ENCODE measurements at places on chromosomes 7 and 10.

DNA sequence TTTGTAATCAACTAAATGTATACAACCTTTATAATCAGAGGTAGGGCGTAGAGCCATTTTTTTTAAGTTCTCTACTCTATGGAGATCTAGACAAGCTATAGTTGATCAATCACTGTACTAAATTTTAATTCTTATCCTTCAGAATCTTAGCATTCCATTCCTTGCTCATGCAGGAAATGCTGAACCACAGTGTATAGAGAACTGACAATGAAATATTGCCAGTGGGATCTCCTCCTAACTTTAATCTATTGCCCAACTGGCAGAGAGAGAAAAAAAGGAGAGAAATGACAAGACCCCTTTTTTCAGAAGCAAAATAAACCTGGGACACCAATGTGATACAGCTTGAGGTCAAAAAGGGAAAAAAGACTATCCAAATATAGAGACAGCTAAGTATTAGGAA is 26.4 kb upstream of the PPP3CB start:
- DNase-seq = no peak

DNA sequence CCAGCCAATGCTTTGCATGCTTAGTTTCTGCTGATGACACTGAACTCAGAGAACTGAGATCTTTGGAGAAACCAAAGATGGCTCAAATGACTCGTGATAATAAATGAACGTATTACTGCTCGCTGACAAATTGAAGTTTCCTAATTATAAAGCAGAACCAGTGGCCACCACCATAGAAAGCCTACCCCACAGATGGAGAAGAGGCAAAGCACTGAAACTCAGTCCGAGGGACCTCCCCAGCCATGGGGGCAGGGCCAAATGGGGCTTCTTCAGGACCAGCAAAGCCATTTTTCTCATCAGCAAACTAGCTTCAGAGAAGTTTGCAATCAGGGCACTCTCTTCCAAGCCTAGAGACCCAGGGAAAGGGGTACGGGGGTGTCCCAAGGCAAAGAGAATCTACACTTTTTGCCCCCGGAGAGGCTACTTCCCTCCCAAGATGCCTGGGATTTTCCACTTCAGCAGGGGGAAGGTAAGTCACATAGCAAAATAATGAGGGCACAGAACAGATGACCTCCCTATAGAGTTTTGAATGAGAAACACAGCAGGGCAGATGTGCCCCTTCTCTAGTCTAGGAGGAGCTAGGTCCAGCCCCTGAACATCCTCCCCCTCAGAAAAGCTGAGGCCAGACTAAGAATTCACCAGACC is 4.3 kb upstream of the IL6 start:
- DNase-seq = no peak

GRCh38 chr7:66778201-66778600 is 37.7 kb downstream of the RABGEF1 start:
- no peak for DNase-seq

GRCh38 chr10:64515970-64516699 is 994.9 kb downstream of the REEP3 start:
- DNase-seq = no peak

DNA sequence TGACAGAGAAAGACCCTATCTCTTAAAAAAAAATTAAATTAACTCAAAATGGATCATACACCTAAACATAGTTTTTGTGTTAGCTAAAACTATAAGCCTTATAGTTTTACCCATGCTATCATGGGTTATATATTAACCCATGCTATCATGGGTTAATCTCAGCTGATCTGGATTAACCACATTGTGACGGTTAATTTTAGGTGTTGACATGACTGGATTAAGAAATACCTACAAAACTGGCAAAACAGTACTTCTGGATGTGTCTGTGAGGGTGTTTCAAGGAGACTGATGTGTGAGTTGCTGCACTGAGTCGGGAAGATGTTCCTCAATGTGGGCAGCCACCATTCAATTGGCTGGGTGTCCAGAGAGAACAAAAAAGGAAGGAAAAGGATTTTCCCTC is 44.3 kb upstream of the FXYD4 start:
- DNase-seq = no peak

DNA sequence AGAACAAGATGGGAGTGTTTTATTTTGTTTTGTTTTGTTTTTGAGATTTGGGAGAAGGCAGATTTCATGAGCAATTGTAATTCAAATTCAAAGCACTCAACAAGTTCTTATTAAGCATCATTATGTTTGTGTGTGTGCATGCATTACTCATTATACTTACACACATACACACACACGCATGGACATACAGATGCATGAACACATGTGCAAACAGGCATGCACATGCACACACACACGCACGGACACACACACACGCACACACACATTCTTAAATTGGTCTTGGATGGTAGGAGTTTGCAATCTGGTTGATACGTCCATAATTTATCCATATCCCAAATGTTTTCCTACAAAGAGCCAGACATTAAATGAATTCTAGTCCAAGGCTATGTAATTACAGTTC is 702.8 kb downstream of the INHBA start:
- DNase-seq = no peak

- DNase-seq = no peak
Measured at GRCh38 chr10:126421756-126422256, 33.5 kb upstream of the ADAM12 start.

GRCh38 chr10:72679838-72680241 is 12.1 kb upstream of the MCU start:
- no peak for DNase-seq

DNA sequence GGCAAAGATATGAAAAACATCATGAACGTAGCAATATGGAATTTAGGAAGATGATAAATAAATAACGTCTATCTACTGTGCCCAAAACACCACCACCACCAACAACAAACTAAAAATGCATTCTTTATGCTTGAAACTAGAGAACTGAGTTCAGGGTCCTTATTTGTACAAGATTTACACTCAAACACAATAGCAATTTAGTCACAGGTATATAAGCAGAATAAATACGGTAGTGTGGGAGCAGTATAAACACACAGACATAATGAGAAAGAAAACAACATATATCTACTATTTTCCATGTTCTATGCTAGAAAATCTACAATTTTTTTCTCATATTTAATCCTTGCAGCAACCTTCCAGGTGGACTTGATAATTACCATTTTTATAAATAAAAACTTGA is 64.3 kb downstream of the ARL4A start:
- DNase-seq = no peak

DNA sequence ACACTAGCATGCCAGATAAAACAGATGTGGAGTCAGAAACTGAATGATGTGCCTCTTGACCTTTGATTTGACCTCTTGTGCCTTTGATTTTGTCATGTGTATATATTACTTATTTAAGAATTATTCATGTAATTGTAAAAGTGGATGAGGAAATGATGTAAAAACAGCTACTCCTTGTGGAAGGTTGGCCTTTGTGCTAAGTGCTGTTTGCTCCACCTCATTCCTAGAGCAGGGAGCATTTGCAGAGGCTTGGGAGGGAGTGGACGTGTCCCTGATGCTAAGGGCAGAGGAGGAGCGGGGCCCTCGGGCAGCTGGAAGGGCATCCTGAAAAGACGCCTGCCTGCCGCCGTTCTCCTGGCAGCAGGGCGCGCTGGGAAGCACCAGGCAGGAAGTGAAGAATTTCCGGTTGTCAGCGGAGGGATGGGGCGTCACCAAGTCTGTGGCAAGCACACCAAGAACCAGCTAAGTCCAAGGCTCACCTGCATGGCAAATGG is 197.6 kb upstream of the ZNF32 start:
- DNase-seq = peak; percentile 52

DNA sequence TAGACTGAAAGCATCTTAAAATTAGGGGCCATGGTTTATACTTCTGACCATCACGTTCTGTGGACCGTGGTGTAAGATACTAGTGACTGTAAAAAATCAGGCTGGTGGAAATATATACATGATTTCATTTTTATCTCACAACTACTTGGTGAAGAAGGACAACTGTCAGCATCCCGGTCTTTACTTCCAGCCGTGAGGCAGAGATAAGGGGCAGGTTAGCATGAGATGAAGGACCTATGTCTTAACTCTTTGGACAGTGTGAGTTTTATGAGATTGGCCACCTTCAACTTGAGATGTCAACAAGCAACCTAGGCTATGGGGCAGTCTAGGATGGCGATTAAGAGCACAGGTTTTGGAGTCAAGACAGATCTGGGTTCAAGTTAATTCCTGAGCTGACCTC is 37.5 kb upstream of the FAM171A1 start:
- no peak for DNase-seq

- DNase-seq = no peak
Measured at GRCh38 chr10:114928818-114929217, 9.2 kb upstream of the TRUB1 start.

GRCh38 chr10:3813986-3814837 is 29.2 kb upstream of the KLF6 start:
- no peak for DNase-seq

- DNase-seq = no peak
Measured at GRCh38 chr7:43105521-43106120, 6.8 kb upstream of the HECW1 start.

DNA sequence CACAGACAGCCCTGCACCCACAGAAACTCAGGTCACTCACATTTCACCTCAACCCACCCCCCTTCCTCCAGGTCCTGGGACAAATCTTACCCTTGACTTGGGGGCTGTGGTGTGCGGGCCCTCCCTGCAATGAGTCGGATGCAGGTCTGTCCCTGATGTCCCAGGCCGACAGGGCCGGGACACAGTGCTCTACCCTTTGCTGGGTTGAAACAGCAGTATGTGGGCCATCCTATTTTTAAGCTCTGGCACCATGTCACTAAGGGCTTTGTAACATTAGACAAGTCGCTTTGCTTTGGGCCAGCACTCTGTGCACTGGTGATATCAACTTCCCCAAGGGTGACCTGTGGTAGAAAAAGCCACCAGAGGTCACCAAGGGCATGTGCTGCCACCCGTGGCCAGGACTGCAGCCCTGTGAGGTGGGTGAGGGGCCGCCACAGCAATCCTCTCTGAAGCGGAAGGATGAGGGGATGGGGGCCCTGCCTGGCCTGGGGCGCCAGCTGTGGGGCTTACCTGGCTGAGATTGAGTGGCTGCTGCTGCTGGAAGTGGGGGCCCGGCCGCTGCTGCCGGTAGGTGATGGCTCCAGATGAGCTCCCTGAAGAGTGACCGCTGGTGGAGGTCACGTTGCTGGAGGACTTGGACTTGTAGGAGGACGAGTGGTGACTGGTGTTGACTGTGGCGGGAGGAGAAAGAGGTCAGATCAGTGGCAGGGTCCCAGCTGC is 51.3 kb downstream of the CLEC2L start:
- DNase-seq = peak; percentile 4

DNA sequence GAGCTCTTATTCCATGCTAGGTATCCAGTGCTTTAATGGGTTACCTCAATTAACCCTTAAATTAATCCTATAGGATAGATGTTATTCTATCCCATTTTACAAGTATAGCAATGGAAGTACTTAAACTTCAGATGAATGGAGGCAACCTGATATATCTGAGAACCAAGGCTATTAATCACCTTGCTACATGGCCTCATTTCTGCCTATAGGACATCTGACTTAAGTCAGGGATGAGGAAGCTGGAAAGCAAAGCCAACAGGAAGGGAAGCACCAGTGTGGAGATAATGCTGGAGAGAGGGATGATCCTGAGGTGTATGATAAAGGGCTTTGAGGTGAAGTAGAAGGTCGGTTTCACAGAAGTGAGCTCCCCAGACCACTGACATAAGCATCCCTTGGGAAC is 132.3 kb downstream of the CHN2 start:
- no peak for DNase-seq

DNA sequence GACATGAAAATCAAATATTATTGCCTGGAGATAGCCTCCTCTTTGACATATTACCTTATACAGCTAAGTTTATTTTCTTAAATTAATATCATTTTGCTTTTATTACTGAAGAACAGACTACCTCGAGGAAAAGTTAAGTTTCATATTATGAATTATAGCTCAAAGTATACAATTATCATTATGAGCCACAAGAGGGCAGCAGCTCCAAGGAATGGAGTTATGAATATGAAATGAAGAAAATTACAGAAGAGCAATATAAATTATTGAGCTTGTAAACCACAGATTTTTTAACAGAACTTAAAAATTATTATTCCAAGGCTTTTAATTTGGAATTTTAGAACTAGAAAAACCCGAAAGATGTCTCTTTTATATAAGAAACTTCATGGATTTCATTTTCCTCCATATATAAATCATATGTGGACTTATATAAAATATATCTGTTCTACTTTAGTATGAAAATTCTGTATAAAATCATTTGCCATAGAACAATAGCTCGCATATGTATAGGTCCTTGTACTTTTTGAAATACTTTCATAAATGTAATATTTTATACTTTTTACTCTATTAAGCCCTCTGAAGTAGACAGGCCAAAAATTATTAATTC is 40.1 kb downstream of the IQUB start:
- no peak for DNase-seq

- no peak for DNase-seq
Measured at GRCh38 chr7:140635816-140636215, 4.8 kb downstream of the DENND2A start.

GRCh38 chr7:89377219-89377618 is 581.7 kb upstream of the TEX47 start:
- no peak for DNase-seq

DNA sequence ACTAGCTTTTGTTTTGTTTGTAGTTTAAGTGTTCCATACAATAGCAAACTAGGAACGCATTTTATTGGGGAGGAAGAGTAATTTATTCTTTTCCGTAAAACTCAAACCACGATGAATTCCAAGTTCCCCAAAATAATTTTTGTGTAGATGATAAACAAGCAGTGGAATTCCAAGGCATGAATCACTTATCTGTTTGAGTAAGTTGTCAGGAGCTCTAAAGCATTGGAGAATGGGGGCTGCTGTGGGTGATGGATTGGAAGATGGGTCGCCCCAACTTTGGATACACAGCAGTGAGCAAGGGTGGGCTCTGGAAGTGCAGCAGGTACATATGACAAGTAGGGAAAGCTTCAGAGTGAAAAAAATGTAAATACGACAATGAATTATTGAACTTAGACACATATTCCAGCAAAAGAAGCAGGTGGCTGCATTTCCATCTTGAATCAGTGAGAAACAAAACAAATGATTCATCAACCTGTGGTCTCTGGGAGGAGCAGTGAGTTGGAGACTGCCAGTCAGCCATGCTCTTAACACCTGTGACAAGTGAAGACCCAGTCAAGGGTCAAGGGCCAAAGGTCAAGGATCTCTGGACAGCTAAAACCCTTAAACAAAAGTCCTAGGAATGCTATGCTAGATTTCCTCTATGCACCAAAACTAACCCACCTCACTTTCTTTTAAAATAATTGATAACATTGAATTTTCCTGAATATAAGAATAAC is 34.2 kb upstream of the ADRB1 start:
- no peak for DNase-seq

GRCh38 chr10:42475168-42476098 is 162.9 kb downstream of the ZNF33B start:
- DNase-seq = no peak

GRCh38 chr10:5165738-5166137 is 19.2 kb downstream of the AKR1C8 start:
- no peak for DNase-seq

DNA sequence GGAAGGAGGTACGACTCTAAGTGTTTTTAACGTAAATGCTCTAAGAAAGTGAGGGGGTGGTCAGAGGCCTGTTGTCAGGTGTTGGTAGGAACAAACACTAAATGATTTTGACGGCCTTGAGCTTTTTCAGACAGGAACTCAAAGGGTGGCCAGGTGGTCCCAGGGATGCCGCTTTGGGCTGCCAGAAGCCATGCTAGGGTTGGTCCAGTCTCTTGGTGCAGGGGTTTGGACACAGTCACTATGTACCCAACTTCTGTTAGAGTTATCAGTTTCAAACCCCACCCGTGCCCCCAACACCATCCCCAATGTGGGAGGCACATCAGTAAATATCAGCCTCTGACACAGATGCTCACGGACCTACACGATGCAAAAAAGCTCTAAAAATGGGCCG is 9.3 kb downstream of the ATP6V0E2 start:
- no peak for DNase-seq

GRCh38 chr7:81533931-81534330 is 235.9 kb downstream of the HGF start:
- DNase-seq = no peak

Data from activated T-cell treated with anti-CD3 and anti-CD28 coated beads, Interleukin-2, amount 50 U/mL, for 48 hours (primary cell).